ENCODE measurements at places on chromosomes 6 and 20.

GRCh38 chr6:127215931-127216330, 50.7 kb upstream of the RNF146 start:
- DNase-seq: no peak

DNA sequence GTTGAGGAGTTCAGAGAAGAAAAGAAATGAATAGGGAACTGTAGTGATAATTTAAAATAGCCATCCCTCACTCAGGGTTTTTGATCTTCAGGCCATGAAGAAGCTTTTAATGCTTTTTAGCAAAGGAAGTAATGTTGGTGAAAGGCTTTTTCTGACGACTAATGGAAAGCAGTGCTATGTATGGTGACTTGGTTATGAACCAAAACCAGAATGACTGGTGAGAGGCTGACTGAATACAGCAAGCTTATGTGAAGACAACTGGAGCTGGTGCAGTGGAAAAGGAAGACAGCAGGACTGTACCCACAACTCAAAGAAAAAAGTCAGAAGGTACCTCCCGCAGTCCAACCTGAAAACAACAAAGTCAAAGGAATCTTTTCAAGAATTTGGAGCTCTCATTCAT, 118.8 kb downstream of the PRDM1 start:
- DNase-seq: no peak

GRCh38 chr6:41647061-41647511, 8.8 kb downstream of the MDFI start:
- no peak for DNase-seq

DNA sequence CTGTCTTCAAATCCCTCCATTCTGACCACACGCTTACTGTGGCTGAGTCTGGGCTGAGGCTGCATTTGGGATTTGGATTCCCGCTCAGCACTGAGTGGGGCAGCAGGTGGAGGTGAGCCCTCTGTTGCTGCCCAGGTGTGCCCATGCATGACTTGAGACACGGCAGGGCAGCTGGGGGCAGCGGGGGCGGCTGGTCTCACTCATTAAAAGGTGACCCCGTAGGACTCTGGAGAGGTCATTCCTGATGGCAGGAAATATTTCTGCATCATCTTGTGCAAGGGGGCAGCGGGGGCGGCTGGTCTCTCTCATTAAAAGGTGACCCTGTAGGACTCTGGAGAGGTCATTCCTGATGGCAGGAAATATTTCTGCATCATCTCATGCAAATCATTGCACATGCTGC, 49.8 kb downstream of the SMOC2 start:
- no peak for DNase-seq

GRCh38 chr6:88813045-88813444, 150.4 kb downstream of the RNGTT start:
- DNase-seq: no peak

DNA sequence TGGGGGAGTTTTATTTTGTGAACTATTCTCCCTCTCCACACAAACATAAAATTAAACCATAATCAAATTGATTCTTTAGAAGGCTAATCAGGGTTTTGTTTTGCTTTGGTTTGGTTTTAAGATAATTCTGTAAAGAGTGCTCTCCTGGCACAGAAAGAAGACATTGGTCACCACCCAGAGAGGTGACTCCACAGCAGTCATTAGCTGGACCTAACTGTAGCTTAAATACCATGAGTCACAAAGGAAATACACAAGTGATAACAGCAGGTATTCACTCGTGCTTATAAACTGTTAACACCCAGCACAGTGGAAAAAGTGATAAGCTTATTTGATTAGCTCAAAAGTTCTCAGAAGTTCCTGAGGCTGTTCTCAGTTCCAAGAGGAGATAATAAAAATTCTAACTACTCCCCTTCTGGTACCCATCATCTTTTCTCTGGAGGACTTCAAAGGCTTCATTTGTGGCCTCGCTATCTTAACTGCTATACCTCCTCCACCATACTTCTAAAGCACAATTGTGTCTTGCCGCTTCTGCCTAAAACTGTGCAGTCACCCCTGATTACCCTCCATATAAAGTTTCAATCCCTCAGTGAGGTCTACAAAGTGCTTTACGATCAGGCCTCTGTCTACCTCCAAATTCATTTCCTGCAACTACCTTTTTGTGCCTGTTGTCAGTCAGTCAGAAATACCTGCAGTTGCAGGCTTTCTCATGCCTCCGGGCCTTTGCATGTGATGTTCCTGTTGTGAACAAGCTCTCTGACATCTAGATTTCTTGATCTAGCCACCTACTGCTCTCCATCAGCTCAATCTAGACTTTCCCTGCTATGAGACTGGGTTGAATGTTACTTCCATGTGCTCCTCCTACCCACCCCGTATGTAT, 201.1 kb downstream of the SAMD5 start:
- no peak for DNase-seq

- DNase-seq: no peak
Observed at GRCh38 chr6:130677312-130677711, 149.9 kb upstream of the SMLR1 start.

- no peak for DNase-seq
Observed at GRCh38 chr20:39946931-39947330, 742.1 kb downstream of the MAFB start.

GRCh38 chr6:84228198-84228543, 728 bp upstream of the CEP162 start:
- no peak for DNase-seq

DNA sequence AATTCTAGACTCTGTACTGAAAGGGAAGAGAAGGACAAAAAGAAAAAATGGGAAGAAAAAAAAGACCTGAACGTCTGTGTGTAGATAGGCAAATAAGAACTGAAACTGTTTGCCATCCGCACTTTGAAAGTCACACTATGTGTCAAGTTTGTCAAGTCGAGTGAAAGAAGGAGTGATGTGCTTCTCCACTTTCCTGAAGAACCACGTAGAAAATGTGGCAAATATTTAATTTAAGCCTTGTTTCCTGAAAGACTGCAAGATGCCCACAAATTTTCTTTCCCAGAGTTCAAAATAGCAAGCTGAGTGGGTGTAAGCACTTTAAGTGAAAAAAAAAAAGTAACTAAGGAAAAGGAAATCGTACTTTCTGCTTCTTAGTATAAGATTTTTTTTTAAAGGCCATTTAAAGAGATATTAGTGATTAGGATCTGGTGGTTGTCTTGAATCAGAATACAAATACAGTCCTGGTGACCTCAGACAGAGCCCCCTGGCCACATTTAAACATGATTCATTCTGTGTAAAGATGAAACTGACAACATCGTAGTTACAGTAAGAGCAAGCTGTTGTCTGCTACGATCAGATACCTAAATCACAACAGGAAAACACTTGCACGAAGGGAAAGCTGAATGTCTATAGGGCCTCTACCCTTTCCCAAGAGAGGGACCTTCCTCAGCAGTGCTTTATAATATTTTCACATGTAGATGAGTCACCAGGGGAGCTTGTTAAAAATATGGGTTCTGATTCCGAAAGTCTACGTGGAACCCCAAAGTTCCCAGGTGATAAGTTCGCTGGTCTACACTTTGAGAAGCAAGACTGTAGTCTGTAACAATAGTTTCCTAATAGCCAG, 102.3 kb downstream of the HIVEP2 start:
- peak; percentile 53 for DNase-seq

DNA sequence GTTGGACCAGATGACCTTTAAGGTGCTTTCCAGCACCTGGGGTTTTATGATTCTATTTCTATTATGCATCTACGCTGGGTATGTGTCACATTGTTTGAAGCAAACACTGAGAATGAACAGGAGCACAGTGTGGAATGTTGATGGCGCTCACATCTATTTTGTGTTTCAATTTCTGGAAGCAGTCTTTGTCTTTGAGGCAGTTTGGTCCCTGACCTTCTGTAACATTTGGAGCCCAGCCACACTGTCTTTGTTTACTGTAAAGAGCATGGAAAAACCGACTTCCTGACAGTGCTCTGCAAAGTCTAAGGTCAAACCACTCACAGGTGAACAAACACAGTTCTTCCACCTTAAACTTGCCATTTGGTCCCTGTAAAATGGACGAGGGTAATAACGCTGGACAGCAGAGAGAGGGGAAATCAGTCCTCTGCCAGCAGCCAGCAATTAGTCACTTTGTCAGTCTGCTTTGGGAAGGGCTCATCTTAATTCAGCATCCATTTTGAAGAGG, 155.5 kb downstream of the PRL start:
- DNase-seq: peak; percentile 1

DNA sequence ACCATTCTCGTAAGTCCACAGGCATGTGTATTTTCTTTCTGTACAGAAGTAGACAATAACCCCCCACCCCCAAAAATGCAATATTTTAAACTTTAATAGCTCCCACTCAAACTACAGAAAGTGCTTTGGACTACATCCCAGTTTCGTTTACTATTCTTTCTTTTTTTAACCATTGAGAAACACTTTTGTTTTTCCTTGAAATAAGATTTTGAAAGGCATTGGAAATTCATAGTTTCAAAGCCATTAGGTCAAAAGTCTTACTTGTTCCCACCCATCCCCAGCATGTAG, 140.0 kb downstream of the KIF16B start:
- no peak for DNase-seq

DNA sequence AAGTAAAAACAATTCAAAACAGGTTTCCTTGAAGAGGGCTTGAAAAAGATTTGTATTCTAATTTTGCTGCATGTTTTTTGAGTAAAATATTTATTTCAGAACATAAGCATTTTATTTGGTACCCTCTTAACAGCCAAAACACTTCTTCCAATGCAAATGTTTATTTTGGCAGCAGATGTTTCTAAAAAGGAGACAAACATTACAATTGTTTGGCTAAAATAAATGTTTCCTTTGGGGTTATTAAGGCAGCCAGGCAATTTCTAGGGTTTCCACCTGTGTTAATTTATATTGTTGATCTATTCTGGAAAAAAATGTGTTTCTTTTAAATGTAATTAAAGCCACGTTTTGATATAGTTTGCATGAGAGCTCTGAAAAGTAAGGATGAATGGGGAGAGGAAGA, 56.6 kb downstream of the ARID1B start:
- DNase-seq: no peak

DNA sequence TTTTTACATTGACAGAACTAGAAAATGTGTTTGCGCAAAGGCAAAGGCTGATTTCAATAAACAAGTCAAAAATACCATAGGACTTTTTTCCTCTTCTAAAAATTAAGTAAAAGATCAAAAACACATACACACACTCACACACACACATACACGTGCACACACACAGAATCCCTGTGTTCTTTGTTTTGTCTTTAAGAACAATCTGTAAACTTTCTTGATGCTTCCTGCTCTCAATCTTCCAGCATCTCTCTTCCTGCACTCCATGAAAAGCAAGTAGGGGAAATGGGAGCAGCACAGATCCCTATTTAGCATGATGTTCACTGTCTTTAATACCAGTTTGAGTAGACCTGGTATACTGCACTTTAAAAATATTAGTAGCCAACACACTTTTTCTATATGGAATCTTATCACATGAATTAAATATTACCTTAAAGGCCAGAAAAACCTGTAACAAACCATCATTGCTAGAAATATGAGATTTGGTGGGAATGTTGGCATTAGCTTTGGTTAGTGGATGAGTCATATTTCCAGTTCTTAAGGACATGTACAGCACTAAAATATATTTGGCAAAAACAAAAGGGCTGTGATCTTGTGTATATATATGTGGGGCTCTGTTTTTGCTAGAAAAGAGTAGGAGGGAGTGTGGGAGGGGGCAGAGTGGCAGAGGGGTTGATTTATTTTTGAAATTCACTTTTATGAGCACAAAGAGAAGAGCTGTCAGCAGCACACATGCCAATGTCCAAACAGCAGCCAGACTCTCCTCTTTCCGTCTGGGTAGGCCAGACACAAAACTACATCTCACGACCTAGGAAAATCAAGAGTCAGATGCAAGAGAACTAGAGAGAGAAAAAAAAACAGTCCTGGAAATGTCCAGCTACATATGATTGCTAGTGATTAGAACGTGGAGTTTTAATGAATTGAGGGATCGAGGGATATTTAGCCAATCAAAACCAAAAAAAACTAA, 4.6 kb downstream of the PTPRK start:
- no peak for DNase-seq

- DNase-seq: no peak
Observed at GRCh38 chr6:92404281-92404680, 1015.1 kb downstream of the EPHA7 start.

- DNase-seq: no peak
Observed at GRCh38 chr6:28727559-28728211, 196.1 kb downstream of the TRIM27 start.

DNA sequence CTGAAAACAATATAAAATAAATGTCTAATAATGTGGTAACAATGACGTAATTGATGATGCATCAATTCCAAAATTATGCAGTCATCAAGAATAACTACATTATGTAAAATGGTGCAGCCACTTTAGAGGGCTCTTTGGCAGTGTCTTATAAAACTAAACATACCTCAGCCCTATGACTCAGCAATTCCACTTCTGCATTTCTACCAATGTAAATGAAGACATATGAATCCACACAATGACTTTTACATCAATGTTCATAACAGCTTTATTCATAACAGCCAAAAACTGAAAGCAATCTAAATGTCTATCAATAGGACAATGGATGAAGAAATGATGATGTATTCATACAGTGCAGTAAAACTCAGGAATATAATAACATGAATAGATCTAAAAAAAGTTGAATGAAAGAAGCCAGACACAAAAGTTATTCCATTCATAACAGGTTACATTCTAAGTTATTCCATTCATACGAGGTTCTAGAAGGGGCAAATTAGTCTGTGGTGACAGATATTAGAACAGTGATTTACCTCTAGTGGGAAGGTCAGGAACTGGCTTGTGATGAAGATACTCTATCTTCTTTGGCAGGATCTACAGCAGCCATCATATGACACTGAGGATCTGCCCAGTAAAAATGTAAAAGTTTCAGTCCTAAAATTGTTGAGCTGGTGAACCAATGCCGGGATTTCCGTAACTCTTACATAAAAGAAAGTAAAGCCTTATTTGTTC, 396.1 kb downstream of the PLCB1 start:
- no peak for DNase-seq

GRCh38 chr20:24827603-24828295, 121.3 kb upstream of the CST7 start:
- no peak for DNase-seq

DNA sequence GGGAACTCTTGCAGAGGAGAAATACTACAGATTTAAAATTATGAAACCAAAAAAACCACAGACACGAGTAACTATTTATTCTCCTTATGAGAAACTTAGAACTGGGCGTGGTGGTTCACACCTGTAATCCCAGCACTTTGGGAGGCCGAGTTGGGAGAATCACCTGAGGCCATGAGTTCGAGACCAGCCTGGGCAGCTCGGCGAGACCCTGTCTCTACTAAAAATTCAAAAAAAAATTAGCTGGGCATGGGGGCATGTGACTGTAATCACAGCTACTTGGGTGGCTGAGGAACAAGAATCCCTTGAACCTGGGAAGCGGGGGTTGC, 36.8 kb downstream of the SSR1 start:
- DNase-seq: no peak

DNA sequence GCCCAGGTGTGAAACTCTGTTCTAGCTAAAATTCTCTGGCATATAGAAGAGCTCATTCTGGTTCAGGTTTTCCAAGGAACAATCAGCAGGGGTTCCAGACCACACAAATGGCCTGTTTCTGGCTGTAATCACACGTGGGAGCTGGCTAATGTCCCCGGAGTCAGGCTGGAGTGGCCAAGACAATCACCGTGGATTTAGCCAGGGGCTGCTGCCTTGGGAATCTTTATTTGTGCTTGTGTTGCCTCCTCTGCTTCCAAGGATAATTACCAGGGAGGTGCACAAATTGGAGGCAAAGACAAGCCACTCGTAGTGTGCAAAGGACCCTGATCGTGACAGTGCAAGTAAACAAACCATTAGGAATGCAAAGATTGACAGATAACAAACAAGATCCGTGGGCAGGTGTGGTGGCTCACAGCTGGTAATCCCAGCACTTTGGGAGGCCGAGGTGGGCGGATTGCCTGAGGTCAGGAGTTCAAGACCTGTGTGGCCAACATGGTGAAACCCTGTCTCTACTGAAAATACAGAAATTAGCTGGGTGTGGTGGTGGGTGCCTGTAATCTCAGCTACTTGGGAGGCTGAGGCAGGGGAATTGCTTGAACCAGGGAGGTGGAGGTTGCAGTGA, 77.3 kb downstream of the KCNB1 start:
- DNase-seq: no peak

All from SW480 (cell line).